Activated naive CD8-positive, alpha-beta T cell treated with anti-CD3 and anti-CD28 coated beads, Interleukin-2, amount 50 U/mL, for 24 hours (primary cell): ENCODE measurements at places on chromosomes 2 and 18.

- no peak for DNase-seq
These were observed 53.3 kb upstream of the COL5A2 start for GRCh38 chr2:189232759-189233406.

GRCh38 chr2:96831679-96832078 lies 12.1 kb downstream of the ANKRD23 start:
- DNase-seq, result no peak

GRCh38 chr2:191382801-191383200 lies 137.6 kb downstream of the MYO1B start:
- no peak for DNase-seq

DNA sequence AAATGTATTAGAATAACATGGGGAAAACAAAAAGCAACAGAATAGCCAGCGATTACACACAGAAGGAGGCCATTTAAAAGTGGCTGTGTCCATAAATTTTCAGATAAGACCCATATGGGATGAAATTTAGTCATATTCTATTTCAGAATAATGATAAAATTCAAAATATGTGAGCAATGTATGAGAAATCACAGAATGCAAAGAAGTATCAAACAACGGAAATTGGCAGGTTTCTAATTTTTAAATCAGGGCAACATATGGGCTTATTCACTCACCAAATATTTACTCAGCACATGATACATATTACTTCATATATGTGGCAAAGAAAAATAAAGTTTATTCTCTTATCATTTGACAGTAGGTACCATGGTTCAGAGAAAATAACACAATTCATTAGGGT lies 208.5 kb downstream of the GRB14 start:
- no peak for DNase-seq

DNA sequence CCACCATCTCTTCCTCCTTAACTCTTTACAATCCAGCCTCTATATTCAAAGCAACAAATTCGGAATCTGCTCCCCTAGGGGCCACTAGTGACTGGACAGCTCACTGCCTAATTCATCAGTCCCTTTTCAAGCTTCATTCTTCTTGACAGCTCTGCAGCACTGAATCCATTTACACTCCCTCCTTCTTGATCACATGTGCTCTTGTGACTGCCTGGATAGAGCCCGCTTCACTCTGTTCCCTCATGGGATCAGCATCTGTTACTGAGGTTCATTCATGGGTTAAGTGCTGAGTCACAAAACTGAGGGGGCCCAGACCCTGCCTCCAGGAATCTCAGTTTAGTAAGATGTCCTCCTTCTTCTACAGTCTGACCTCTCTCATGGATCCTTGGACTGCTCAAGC lies 81.5 kb downstream of the CYRIA start:
- DNase-seq, result no peak

DNA sequence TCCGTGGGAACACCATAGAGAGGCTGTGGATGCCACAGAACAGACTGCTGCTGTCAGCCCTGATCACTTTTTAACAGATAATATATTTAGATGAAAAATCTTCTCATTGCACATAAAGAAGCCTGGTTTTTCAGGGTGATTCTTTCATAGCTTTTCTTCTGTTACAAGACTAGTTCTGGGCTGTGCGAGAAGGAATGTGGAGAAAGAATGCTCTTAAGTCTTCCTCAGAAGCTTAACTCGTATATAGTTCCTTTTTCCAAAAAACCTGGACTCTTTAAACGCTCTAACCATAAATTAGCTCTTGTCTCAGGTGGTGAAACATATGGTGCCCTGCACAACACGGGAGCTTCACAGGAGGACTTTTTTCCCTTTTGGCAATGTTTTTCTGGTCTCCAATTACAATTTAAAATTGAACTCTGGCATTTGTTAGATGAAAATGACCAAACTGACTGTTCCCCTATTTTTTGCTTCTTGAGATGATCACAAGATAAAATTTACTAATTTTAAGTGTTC lies 125.9 kb upstream of the SMAD7 start:
- no peak for DNase-seq

DNA sequence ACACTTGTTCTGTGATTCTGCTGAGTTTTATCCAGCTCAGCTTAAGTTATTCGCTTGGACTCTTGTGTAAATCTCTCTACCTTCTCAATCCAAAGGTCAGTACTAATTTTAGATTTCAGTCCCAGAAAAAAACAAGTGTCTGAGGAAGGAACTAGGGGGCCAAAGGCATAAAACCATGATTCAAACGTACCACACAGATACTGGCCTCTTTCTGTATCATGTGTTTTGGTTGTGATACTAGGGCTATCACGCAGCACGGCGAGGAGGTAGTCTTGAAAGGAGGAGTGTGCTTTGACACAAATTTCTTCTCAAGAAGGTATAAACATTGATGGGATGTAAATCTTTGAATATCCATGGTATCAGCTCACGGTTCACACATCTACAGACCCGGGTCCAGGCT lies 8.3 kb downstream of the SERPINE2 start:
- DNase-seq, result no peak

- DNase-seq, result no peak
These were observed 16.4 kb upstream of the IL1R1 start for GRCh38 chr2:102126169-102126568.

- no peak for DNase-seq
These were observed 421.6 kb downstream of the SOX11 start for GRCh38 chr2:6113786-6114185.
